ENCODE measurements at places on chromosomes 7 and 10.

GRCh38 chr10:132027423-132027983, 38.2 kb upstream of the JAKMIP3 start:
- no peak for DNase-seq

GRCh38 chr7:72213081-72213480, 199.1 kb downstream of the CALN1 start:
- no peak for DNase-seq

DNA sequence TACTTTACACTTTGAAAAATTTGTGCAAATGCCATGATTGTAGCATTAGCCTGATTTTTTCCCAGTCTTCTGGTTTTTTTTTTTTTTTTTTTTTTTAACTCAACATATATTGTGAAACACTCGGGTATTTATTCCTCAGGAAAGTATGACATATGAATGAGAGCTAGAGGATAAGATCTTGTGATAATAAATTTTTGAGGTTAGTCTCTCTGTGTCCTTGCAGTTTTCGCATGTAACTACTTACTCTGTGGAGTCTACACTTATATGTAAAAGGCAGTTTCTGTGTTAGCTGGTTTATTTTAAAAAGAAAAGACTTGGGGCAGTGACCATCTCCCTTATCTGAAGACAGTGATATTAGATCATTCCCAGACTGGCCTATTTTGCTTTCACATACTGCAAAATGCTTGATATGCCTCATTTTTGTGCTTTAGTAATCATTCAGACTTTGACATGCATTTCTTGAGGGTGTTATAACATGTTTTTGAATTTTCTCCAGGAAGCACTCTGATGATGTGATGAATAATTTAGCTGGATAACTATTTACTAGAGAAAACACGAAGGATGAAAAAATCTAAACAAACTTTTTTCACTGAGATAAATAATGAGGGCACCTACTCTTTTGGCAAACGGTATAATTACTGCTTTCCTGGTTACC, 371.0 kb downstream of the NRG3 start:
- no peak for DNase-seq

- DNase-seq: peak; percentile 26
These were observed 55.9 kb upstream of the PDZD8 start for GRCh38 chr10:117431160-117431559.

GRCh38 chr7:14521183-14521582, 381.4 kb downstream of the DGKB start:
- no peak for DNase-seq

- no peak for DNase-seq
These were observed 20.7 kb upstream of the SPOCK2 start for GRCh38 chr10:72108830-72109635.

GRCh38 chr7:156127166-156128134, 315.2 kb upstream of the SHH start:
- no peak for DNase-seq

- no peak for DNase-seq
These were observed 141.2 kb upstream of the KLF6 start for GRCh38 chr10:3926258-3926657.

DNA sequence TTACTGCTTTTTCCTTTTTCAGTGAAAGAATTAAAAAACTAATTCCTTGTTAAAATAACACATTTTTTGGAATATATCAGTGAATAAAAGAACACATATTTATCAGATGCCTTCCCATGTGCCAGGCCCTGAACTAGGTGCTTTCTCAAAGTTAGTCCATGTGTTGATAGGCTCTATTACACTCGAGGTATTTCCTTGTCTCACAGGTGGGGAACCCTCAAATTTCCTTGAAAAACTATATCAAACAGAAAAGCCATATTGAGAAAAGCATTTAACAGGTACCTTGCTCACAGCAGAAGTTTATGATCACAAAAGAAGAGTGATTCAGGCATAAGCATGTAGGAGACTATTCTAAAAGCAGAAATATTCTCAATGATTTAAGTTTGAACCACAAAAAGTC, 75.6 kb upstream of the OGDHL start:
- no peak for DNase-seq

DNA sequence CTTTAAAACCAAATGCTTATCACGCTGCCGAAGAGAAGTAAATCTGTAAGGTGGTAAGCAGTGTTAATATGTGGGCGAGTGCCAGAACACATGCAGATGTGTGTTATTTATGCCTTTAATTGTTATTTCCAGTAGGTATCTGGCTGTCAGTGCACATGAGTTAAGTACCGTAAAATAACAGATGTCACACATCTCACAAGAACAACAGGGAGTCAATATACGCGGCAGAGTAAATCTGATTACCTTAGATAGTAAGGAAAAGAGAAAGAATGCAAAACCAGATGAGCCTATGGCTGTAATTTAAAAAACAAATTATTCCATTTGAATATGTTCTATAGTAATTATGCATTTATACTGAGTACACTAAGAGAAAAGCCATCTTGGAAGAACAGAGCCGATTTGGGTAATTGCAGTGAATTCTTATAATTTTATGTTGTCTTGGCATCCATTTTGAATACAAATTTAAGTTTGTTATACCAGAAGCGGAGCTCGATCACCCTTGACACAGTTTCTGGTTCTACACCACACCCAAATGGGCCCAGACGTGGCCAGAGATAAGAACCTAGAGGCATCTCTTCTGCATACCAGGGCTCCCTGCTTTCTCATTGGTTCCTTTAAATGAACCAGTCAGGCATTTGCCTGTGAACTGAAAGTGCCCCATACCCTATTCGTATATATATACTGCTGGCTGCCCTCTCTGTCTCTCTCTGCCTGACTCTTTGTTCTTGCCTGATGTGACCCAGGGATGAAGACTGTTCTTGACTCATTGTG, 34.8 kb downstream of the DNAJB9 start:
- DNase-seq: no peak

DNA sequence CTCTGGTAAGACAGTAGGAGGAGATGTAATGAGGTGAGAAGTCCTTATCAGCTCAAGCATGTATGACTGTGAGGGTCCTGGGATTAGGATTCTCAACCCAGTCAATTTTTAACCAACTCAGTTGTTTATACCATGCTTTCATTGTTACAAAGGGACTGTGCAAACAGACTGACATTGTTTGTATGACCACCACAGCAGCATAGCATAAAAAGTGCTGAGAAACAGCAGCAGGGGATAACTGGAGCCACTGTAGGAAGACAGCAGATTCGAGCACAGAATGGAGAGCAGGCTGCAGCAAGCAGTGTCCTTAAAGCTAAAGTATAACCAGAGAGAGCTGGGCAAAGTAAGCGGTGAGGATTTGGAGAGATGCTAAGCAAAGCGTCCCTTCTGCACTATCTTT, 829.5 kb downstream of the REEP3 start:
- no peak for DNase-seq

DNA sequence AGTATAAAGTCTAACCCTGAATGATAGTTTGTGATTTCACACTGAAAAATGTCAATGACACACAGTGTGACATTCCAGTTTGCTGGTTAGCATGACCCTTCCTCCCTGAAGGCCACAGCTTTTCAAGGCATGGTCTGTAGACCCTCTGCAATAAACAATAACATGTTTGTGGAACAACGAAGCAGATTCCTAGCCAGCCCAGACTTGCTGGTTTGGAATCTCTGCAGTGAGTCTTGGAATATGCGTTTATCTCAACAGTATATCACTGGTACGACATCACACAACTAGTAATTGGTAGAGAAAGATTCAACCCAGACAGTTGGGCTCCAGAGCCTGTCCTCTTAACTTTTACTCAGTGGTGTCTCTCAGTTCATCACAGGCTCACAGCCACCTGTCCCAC, 23.7 kb upstream of the DUSP5 start:
- no peak for DNase-seq

DNA sequence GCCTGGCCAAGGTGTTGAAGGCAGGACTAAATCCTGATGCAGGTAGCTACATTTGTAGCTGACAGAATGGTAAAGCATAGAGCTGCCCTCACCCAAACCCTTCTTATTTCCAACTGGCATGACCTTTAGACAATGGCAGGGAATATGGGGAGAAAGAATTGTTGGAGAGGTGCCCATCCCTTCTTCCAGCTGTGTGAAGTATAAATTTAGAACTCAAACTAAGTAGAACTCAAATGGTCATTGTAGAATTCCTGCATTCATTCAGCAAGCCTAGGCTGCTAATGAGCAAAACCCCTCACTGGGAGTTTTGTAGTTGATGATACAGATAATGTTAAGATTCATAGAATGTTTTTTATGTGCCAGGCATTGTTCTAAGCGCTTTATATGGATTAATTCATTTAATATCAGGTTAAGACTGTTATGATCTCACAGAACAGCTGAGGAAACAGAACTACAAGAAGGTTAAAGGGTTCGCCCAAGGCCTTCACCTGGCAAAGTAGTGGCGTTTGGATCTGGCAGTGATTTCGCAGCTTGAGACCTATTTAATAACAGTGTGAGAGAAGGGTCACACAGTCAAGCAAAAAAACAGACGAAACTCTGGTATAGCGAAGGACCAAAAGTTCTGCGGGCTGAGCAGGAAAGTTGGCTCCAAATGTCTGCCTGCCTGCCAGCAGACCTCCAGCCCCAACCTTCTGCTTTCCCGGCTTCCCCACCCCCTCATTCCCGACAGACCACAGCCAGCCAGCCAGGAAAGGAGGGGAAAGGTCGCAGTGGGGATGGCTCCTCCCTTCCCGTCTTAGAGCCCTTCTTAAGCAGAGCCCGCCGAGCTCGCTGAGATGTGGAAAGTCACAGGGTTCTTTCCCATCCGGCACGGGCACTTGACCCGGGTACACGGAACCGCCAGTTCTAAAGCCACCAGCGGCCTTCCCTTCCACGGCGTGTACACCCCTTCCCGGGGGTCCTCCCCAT, 1.6 kb upstream of the HILPDA start:
- DNase-seq: peak; percentile 94

GRCh38 chr10:48684792-48685623, at the start of gene WDFY4:
Gene WDFY4 (plus strand): TSS chr10:48684873. CDS start chr10:48709733, 24,860 bp downstream.
- no peak for DNase-seq

DNA sequence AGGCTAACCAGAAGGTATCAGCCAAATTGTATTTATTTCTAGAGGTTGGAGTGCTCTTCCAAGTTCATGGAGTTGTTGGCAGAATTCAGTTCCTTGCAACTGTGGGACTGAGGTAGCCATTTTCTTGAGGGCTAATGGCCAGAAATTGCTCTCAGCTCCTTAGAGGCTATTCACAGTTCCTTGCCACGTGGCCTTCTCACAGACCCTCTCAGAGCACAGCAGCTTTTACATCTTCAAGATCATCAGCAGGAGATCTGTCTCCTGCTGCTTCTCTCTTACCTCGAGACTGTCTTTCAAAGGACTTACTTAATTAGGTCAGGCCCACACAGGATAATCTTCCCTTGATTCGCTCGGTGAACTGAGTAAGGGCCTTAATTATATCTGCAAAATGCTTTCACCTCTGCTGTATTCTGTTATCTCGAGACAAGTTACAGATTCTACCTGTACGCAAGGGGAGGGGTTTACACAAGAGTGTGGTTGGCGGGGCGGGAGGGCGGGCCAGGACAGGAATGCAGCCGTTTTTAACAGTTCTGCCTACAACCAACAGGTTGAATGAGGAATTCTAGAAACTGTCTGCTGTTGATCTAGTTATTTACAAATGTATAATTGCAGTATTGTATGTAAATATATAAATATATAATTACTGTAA, 15.0 kb downstream of the MIOS start:
- DNase-seq: no peak

DNA sequence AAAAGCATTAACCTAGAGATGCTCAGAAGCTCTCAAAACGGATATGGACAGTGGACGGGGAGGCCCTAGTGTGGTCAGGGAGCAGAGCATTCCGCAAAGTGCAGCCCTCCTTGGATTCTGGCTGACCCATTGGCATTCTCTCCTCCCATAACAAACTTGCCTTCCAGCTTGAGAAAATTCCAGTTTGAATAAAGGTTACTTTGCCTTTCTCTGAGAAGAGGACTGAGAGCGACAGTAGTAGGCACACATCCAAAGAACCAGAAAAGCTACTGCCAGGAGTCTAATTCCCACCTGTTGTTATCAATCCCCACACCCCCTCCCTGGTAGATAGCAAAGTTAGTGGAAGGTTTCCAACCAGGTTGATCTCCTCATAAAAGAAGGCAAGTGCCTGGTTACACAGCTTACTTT, 84.7 kb upstream of the TRIL start:
- DNase-seq: peak; percentile 28

DNA sequence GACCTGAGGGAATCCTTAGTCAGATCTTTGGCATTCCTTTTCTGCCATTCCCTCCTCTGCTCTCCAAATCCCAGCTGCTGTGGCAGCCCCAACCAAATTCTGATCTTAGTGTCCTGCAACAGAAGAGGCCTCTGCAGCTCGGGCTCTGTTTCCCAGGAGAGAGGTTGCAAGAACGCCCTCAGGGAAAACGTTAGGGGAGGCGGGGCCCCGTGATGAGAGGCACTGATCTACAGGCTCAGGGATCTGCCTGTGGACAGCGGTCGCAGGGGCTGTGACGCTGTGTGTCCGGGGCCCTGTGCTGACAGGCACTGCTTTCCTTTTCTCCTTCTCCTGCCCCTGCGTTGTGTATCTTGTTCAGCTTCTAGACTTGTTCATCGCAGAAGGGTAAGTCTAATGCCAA, 57.3 kb upstream of the DPYSL4 start:
- DNase-seq: no peak

GRCh38 chr7:116708248-116708647, 36.3 kb downstream of the MET start:
- no peak for DNase-seq

DNA sequence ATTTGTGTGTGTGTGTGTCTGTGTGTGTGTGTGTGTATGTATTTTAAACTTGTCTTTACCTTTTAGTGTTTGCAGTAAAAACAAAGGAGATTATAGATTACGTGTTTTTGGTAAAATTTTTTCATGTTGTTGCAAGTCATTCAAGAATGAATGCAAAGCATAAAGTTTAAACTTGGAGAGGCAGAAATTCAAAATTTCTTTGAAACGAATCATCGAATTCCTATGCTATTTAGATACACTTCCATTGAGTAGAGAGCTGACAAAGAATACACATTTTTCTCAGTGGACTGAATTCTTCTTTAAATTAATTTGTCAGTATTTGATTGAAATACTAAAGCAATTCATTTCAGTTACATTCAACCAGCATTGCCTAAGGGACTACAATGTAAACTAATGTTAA, 66.0 kb upstream of the HDAC9 start:
- no peak for DNase-seq

DNA sequence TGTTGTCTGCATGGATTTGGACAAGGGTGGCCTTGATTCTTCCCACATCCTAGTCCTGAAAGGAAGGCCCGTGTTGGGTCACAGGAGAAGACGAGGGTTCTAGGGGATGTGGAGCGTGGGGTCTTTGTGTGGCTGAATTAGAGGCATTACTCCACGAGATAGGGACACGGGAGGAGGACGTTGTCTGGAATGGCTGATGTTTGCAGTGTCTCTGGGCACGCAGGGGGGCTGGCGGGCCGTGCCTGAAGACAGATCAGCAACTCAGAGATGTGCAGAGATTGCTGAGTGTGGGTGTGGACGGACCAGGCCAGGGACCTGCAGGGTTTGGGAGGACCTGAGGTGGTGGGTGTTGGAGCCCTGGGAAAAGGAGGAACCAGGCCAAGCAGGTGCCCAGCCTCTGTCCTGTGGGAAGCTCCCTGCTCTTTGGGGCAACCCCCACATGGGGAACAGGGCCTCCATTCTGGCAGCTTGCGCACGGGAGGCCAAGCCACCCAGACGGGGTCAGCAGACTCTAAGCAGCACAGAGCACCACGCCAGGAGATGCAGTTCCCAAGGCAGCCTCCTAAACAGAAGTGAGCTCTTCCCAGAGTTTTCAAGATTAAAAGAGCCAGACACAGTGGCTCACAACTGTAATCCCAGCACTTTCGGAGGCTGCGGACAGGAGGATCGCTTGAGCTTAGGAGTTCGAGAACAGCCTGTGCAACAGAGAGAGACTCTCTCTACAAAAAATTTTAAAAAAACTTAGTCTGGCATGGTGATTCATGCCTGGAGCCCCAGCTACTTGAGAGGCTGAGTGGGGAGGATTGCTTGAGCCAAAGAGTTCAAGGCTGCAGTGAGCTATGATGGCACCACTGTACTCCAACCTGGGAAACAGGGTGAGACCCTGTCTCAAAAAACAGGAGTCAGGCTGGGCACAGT, 71.0 kb upstream of the GTF2I start:
- DNase-seq: no peak

All from hindlimb muscle (tissue), 1 donor.